Sigmoid colon (tissue), 7 donors: ENCODE measurements at places on chromosomes 2 and 18. TPM values are rescaled to one million over a fixed set of nuclear protein-coding genes. Genes with fewer than 3 reads are reported as not detected.

The IL1R2 gene
- 26.4 TPM for polyA plus RNA-seq

The DHX57 gene
- 1.6 TPM for polyA plus RNA-seq

DNA sequence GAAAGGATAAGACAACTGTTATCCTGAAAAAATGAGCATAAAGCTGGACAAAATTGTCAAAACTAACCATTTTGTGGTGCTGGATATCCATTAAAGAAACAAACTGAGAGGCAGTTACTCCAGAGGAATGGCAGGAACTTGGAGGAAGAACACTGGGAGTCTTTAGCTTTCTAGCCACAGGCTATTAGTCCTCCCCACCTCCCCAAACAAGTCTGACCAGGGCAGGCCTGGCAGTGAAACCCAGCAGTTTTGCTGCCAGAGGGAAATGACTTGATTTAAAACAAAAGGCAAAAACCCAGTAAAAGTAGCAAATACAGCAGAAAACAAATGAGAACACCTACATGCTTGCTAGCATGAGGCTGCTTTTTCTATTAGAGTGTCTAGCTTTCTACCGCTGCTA, 34.9 kb downstream of the OSBPL1A start:
- DNase-seq: no peak

GRCh38 chr18:59957957-59958356, 58.2 kb downstream of the PMAIP1 start:
- DNase-seq: no peak

DNA sequence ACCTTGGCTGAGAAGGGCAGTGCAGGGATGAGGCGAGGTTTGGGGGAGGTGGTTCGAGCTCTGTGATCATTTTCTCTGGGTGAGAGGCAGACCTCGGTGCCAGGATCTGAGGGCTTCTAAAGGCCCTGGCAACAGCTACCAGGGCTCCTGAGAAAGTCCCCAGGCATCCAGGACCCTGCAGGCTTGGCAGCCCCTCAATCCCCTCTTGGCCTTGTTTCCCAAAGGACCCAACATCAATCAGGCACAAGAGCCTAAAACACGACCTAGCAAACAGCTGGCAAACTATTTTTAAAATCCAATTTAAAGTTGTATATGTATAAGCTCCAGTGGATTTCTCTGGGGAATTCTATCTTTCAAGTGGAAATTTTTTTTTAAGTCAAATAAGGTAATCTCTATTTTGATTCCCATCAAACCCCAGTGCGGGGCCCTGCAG, 15.0 kb upstream of the MAT2A start:
- no peak for DNase-seq

The OTOS gene
- polyA plus RNA-seq: not detected

DNA sequence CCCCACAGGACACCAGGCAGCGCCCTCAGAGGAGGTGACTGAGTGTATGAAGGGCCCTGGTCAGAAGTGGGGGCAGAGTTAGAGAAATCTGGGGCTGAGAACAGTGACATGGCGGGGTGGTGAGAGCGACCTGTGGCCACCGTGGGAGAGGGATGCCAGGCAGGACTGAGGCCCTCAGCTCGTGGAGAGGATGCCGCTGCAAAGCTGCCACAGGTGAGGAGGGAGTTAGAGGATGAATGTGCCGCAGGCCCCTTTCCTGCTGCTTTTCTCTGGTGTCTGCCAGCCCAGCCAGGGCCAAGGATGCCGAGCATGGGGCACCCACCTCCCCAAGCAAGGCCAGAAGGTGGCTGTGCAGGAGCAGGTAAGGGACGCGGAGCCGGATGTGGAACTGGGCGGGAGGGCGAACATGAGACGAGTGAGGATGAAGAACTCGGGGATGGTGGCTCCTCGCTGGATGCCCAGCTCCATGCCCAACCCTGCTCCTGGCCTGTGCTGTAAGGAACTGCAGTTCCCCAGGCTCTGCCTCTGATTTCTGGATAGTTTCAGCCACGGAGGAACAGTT, 269.2 kb upstream of the HDAC4 start:
- DNase-seq: no peak

The CDC42EP3 gene
- 11.8 TPM for polyA plus RNA-seq

The MAPK4 gene
- polyA plus RNA-seq: 0.60 TPM

- no peak for DNase-seq
Observed at GRCh38 chr18:45745817-45746461, 22.0 kb downstream of the SLC14A1 start.

- no peak for DNase-seq
Observed at GRCh38 chr2:63242747-63243146, 192.1 kb downstream of the OTX1 start.

- DNase-seq: no peak
Observed at GRCh38 chr18:67514465-67514864, 2.1 kb downstream of the DSEL start.

DNA sequence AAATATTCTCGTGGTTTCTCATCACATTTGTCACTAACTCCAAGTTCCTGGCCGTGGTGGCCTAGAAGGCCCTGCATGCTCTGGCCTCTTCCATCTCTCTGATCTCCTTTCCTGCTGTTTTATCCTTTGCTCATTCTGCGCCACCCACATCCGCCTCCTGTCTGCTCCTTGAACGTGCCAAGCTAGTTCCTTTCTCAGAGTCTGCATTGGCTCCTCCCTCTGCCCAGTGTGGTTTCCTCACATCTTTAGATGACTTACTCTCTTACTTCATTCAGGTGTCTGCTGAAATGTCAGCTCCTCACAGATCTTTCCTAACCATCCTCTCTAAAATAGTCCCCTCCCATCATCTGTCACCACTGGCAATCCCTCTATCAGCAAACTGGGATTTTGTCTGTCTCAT, 158.6 kb upstream of the RBMS1 start:
- no peak for DNase-seq

DNA sequence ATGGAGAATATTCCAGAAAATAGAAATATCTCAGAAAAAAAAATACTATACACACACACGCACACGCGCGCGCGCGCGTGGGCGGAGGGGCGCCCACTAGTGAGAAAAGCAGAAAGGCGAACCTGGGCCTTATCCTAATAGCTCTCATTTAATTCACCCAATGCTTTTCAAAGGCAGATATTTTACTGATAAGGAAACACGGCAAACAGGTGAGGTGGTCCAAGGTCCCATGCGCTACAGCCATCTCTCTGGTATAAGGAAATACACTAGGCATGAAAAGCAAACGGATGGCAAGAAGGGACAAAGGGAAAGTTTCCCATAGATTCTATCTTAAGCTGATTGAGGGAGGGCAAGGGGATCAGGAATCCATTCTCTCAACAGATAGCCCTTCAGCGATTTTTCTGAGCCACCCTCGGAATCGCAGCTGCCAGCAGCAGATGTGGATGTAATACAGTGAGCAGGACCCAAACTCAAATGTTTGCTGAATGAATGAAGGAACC, 136.7 kb downstream of the TMEM247 start:
- DNase-seq: no peak

The TBR1 gene
- not detected for polyA plus RNA-seq

The ZNF396 gene
- polyA plus RNA-seq: 1.8 TPM

- DNase-seq: no peak
Observed at GRCh38 chr18:64882896-64883295, 734.0 kb upstream of the LINC00305 start.

DNA sequence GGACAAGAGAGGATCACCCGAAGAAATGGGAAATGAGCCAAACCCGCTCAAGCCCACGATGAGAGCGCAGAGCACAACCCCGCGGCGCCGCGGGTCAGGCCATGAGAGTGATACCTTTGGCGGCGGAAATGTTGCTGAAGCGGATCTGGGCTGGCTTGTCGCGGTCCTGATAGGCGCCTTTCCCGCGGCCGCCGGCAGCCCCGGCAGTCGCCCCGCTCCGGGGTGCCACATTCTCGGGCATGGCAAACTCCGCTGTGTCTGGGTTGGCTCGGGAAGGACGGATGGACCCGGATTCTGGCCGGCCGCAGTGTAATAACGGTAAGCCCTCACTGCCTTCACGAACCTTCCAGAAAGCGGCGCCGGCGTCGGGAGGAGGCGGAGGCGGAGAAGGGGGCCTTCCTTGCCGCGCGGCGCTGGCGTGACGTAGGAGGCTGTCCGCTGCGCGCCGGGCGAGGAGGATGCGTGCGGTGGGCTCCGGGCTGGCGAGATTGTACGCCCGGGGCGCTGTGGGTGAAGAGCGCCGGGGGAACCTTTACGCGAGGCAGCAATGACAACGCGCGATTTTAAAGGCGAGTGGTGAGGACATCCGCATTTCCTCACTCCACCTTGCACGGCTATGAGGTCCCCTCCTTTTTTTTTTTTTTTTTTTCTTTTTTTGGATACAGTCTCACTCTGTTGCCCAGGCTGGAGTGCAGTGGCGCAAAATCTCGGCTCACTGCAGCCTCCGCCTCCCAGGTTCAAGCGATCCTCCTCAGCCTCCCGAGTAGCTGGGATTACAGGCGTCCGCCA, at the start of gene CCT4:
CCT4 (minus strand) TSS at position 390 of the 789 bp plus-strand sequence; CDS start at position 241, 149 bp downstream.
- peak; percentile 93 for DNase-seq

GRCh38 chr2:156334496-156335478, 2.3 kb upstream of the NR4A2 start:
- peak; percentile 98 for DNase-seq

DNA sequence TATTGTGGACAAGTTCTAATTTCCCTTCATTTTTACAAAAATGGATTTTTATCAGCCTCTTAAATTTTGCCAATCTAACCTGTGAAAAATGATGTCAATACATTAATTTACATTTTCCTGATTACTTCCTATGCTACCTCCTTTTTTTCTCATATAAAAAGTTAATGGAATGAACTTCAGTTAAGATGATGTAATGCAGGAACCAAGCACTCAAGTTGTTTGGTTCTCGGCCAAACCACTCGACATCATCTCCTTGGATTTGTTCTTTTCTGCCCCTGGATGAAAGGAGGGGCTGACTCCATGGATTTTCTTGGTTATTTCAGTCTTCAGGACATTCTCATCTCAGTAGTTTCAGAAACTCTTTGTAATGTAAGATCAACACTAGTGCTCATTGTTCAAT, 253.1 kb upstream of the NXPH2 start:
- DNase-seq: no peak

- DNase-seq: no peak
Observed at GRCh38 chr2:15031745-15032240, 399.3 kb downstream of the LRATD1 start.
